ENCODE measurements at places on chromosomes 12 and 14.

GRCh38 chr14:22380571-22381407, 208.2 kb downstream of the DAD1 start:
- DNase-seq = no peak

DNA sequence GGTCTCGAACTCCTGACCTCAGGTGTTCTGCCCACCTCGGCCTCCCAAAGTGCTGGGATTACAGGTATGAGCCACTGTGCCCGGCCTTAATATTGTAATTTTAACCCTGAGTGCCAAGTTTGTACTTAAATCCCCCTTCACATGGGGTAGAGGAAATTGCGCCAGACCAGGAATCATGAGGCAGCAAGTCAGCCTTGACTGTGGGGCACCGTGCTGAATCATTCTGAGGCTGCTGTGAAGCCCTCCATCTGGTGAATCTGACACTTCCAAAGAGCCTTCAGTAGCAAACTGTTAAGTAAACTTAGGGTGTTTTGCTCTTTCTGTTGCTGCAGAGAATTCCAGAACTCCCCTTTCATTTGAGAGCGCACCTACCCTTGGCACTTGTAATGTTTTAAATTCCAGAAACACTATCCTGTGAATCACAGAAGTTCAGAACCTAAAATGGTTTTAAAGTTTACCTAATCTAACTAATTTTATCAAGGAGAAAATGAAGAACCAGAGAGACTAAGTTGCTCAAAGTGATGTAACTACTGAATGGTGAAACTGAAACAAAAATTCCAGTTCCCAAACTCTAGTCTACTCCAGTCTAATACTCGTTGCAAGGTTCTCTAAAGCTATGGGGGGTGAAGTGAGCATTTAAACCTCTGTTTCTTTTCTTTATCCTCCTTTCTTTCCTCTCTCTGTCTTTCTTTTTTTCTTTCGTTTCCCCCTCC, 7.5 kb downstream of the HEBP1 start:
- DNase-seq = no peak

- DNase-seq = no peak
Observed at GRCh38 chr12:121673013-121673511, 3.6 kb upstream of the MORN3 start.

DNA sequence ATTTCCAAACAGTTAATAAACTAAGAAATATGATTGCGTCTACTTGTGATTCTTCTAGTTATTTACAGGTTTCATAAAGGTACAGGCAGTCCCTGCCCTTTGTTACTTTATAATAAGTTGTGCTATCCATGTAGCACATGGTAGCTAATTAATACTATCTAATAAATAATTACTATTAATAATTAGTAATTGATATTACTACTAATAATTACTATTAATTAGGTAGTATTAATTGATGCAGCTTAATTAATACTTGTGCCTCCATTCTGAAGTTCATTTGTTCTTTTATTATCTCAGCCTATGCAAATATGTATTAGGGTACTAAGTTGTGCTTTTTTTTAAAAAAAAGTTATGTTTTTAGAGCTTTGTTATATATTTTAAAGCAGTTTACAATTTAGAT, 92.3 kb upstream of the TRHDE start:
- no peak for DNase-seq

GRCh38 chr12:92384571-92384970, 238.9 kb upstream of the BTG1 start:
- DNase-seq = no peak

DNA sequence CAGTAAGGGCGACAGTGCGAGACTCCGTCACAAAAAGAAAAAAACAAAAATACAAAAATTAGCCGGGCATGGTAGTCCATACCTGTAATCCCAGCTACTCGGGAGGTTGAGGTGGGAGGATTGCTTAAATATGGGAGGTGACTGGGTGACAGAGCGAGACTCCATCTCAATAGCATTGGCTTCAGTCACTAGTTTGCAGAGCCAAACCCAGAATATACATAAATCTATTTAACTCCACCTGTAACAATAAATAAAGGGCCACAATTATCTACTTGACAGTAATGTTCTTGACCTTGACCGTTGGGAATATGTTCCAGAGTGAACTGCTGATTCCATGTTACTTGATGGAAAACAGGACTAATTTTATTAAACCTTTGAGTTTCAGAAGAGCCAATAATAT, 198.9 kb upstream of the MDGA2 start:
- DNase-seq = no peak
